ENCODE measurements at places on chromosomes 1 and 21.
A peak's percentile ranks its signal among the peaks of the same experiment; 100 is the strongest.

- DNase-seq = no peak
These were observed 127.3 kb downstream of the CAMTA1 start for GRCh38 chr1:6912518-6912917.

DNA sequence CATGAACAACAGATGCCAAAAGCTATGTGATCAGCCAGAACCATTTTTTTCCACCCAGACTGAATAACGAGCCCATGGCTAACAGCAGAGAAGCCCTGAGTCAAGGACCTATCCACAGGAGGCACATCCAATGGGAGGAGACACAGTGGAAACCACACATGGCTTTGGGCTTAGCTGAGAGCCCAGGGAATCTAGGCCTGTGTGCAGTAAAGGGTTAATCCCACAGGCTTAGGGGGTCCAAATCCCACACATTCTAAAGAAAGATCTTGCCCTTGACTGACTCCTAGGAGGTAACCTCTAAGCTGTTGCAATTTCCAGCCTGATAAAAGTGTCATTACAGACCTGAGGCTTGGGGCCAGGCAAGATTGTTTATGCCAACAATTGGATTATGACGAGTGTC is 194.5 kb downstream of the DSCAM start:
- DNase-seq = no peak

DNA sequence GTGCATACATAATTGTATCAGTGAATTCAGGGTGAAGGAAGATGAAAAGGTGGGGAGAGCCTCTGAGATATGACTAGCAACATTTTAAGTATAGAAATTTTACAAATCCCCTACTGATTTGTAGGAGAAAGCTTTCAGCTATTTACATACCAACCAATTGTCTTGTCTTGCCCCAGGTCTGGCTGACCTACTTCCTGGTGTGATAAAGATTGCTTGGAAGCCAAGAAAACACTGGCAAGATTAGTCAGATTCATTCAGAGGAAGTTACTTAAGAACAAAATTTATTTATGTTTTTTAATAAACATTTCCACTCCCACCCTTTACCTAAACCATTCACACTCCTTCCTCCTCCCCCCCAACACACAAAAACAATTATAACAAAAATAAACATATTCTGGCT is 17.5 kb downstream of the PTGS2 start:
- DNase-seq = no peak

GRCh38 chr1:36675106-36675505 is 192.4 kb upstream of the CSF3R start:
- no peak for DNase-seq

GRCh38 chr1:156002188-156002911 is 18.4 kb downstream of the SSR2 start:
- DNase-seq = no peak

DNA sequence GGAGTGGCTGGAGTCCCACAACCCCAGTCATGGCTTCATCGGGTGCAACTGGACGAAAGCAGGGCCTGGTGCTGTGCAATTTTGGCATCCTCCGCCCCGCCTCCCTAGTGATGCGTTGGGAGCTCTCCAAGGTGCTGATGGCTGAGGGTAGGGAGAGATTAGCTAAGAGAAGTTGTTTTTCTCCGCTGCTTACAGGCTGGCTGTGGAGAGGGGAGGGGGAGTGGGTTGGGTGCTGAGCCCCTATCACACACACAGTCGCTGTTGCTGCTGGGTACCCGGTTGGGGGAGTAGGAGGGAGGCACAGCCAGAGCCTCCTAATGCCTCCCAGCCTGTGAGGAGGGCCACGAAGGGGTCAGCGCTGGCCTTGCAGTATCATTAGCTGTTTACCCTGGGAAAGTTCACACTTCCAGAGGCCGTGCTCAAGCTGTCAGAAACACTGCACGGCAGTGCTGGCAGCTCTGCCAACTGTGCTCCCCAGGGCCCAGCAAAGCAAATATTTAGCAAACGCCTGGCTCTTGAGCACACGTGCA is 110.0 kb downstream of the GRIK3 start:
- peak; percentile 79 for DNase-seq

DNA sequence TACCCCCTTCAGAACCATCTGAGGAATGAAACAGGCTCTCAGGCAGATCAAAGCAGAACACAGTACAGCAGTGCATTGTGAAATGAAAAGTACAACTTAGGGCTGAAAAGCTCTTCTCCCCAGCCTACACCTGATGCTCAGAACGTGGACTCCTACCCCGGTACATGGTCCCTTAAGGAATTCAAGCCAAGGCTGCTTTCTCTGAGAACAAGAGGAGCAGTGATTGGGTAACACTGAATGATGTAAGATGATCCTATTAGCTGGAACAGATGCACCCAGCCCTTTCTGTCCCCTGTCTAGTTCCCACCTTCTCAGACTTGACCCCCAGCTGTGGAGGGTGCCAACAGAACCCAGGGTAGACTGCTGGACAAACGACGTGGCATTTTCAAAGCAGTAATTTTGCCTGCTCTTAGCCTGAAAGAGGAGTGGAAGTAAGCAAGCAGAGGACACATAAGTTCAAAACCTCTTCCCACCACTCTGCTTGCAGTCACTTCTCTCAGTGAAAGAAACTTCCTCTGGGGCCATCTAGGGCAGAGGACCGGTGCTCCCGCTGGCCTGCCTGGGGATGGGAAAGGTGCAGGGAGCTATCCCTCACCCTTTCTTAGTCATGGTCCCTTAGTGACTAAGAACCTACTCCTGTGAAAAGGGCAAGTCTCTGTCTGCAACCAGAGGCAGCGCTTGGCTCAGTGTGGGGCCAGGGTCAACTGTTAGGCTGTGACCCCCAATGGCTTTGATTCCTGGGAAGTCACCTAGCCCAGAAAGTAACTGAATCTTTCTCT is 72.7 kb downstream of the TRABD2B start:
- DNase-seq = no peak

DNA sequence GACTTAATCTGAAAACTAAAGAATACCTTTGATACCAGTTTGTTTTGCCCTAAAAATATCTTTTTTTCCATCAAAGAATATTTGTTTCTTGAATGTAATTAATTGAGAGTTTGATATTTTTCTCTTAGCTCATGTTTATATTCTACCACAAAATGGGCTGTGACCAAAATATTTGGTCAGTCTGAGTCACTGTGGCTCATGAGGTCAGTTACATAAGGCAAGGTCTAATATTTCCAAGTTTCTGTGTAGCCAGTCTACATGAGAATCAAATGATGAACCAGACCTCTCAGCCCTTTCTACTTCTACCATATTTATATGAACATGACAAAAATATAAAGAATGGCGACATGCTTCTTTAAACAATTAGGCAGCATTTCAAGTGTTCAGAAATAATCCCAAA is 83.0 kb upstream of the IVNS1ABP start:
- DNase-seq = no peak

All from RPMI8226 (cell line).